ENCODE measurements at places on chromosomes 12 and 14.

GRCh38 chr12:107553211-107553765, 132.3 kb upstream of the PWP1 start:
- no peak for DNase-seq

DNA sequence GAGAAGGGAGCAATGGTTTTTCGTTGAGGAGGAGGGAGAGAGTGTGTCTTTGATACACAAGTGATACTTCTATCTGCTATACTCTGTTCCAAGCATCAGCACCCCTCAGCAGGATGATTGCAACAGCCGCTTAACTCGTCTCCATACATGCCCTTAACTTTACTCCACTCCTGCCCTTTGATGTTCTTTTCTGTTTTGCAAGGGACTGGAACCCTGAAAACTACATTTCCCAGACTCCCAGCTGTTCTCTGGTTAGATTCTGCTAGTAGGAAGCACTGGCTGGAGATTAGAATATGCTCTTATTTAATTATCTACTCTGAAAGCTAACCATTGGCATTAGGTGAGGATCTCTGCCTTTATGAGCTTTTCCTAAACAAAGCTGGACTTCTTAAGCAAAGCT, 23.5 kb upstream of the CRADD start:
- no peak for DNase-seq

- DNase-seq = no peak
Observed at GRCh38 chr12:120314220-120314619, 12.1 kb downstream of the SIRT4 start.

GRCh38 chr12:99611599-99611998, 36.0 kb upstream of the GARIN6 start:
- no peak for DNase-seq

- no peak for DNase-seq
Observed at GRCh38 chr14:83828406-83828805, 1701.5 kb upstream of the FLRT2 start.

Data from CD14-positive monocyte (primary cell).